ENCODE measurements at places on chromosomes 11 and 22.

- ATAC-seq = no peak
These were observed 1.1 kb upstream of the FBXO7 start for GRCh38 chr22:32473388-32473952.

GRCh38 chr11:108752297-108752751, 87.5 kb downstream of the DDX10 start:
- ATAC-seq = peak; percentile 33

DNA sequence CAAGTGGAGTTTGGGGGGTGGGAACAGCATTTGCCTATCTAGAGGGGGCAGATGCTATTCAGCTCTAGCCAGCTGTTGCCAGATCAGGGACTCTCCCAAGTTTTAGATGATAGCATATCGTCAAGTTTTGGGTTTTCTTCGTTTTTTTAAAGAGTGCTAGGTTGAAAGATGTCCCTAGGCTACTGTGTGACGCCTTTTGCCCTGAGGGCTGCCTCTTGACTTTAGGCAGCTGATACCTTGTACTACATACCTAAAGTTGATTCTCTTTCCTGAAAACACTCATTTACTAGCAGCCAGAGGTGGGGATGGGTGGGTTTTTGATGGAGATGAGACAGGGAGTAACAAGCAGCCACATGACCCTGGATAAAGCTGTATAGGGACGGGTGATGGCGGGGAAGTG, 87.1 kb downstream of the ABTB2 start:
- ATAC-seq = no peak

- ATAC-seq = no peak
These were observed 63.6 kb upstream of the PITPNB start for GRCh38 chr22:27982630-27983180.

DNA sequence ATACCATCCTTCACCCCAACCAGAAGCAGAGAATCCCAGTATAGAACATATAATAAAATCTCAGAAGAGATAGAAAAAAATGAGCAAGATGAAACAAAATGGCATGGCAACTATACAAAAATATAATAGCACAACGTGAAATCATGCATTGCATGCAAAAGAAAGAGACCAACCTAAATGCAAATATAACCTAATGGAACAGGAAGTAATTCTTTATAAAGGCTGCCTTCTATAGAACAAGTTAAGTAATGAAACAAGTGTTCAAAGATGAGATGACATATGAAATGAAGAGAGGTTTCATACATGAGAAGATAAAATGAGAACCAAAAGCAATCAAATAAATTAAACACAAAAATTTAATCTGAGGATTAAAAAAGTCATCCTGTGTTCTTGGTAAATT, 18.5 kb upstream of the ARHGAP20 start:
- ATAC-seq = no peak

DNA sequence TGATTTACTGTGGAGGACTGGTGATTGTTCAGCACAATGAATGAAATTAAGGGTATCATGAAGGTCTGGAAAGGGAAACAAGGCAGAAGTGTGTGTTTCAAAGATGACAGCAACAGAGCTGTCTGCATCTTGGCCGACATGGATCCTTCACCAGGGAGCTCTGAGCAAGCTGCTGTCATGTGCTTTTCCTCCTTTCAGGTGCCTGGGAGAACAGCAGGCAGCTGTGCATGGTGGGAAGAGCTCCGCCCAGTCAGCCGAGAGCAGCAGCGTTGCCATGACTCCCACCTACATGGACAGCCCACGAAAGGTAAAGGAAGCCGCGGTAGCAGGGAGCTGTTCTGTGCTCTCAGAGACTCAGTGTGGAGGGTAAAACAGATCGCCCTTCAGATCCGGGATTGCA, 87.1 kb upstream of the YWHAH start:
- no peak for ATAC-seq

GRCh38 chr11:35031867-35032266, 107.1 kb upstream of the CD44 start:
- no peak for ATAC-seq

Data from activated CD4-positive, CD25-positive, alpha-beta regulatory T cell treated with anti-CD3 and anti-CD28 coated beads, Interleukin-2, amount 50 U/mL, for 24 hours (primary cell).